ENCODE measurements at places on chromosomes 2 and 18.

- no peak for DNase-seq
Observed at GRCh38 chr2:3146175-3146574, 231.4 kb downstream of the EIPR1 start.

- DNase-seq = no peak
Observed at GRCh38 chr18:49168281-49168985, 217.7 kb upstream of the SMAD7 start.

DNA sequence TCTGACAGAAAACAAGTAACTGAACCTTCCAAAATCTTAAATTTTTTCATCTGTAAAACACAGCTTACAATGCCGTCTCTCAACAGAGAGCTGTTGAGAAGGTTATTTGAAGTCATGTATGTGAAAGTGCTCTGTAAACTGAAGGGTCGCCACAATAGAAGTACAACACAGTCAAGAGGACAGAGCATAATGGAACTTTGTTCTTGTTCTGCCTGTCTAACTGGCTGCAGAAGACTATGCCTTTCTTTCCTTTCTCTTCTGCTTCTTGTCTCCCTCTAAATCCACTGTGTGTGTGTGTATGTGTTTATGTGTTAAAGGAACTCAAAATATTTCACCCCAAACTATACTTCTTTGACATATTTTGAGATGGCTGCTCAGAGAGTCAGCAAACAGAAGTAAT is 365.8 kb upstream of the RND3 start:
- no peak for DNase-seq

DNA sequence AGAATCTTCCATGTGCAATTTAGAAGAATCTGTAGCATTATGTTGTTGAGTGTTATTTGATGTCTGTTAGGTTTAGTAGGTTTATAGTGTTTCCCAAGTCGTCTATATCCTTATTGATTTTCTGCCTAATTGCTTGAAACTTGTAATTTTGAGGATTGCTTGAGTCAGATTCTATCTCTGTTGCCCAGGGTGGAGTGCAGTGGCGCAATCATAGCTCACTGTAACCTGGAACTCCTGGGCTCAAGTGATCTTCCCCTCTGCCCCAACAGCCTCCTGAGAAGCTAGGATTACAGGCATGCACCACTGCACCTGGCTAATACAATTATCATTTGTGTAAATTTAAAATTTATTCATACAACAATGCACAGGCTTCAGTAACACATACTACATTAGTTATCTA is 3.1 kb upstream of the TCF23 start:
- DNase-seq = no peak

DNA sequence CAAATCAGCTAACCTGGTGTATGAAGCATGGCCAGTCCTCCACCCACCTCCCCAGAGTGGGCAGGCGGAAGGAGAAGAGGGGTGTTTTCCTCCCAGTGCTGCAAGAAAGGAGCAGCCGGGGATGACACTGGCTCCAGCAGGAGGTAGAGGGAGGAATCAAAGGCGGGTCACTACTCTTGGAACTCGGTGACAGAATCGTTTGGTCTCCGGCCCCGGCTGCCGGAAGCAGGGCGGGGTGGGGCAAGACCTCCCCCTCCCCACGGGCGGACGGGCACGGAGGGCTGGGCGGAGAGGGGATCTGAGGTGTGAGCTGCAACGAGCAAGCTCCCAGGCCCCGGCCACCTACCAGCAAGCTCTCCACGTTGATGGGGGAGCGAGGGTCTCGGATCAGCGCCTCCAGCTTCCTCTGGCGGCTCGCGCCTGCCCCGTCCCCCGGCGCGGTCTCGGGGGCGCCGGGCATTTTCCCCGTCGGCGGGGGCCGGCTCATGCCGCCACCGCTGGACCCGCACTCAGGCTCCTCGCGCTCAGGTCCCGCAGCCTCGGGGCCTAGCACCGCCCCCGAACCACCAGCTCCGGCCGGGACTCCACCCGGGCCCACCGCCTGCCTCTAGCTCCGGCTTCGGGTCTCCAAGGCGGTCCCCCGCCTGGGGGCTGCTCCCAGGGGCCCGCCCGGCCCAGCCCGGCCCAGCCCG is 640 bp downstream of the ROCK2 start:
- DNase-seq = no peak

- DNase-seq = no peak
Observed at GRCh38 chr2:66582104-66582986, 147.4 kb downstream of the MEIS1 start.

DNA sequence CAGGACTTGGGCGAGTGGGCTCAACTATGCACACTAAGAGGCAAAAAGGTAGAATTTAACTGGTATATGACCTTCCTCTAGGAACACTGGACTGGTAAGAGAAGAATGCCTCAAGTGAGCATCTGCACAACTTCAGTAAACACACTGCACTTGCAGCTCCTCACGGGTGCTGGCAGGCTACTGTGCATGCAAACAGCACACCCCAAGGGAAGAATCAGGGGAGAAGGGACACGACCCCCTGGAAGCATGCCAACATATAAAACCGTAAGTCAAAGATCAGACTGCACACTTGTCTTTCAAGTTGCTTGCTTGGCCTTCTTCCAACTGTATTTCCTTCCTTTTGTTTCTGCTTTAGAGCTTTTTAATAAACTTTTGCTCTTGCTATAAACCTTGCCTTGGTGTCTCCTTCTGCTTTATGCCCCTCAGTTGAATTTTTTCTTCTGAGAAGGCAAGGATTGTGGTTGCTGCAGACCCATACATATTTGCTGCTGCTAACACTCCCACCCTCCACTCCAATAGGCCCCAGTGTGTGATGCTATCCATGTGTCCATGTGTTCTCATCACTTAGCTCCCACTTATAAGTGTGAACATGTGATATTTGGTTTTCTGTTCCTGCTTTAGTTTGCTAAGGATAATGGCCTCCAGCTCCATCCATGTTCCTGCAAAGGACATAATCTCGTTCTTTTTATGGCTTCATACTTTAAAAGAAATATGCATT is 263.7 kb upstream of the SPOPL start:
- no peak for DNase-seq

GRCh38 chr2:45343251-45344017 is 267.6 kb downstream of the SRBD1 start:
- DNase-seq = no peak

- no peak for DNase-seq
Observed at GRCh38 chr2:100367163-100367562, 44.9 kb upstream of the LONRF2 start.
